Hematopoietic multipotent progenitor cell treated with erythropoietin and hydrocortisone succinate and interleukin-3 and kit ligand, for 15 days (in vitro differentiated cells): ENCODE measurements at places on chromosomes 3 and 15.

DNA sequence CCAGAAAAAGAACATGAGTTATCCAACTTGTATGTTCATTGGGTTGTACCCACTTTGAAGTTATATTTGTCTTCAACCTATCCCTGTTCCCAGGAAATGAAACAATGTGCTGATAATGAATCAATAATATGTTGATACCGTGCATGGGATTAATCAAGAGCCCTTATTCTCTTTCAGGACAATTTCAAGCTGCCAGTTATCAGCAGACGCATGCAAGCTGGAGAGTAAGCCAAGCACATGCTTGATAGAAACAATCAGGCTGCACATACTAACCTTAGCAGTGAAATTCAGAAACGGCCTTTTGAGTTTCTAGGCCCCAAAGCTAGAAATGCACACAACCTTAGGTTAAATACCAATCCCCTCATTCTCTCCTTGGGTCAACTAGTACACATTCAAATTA is 480.4 kb upstream of the AGTR1 start:
- DNase-seq, result no peak

DNA sequence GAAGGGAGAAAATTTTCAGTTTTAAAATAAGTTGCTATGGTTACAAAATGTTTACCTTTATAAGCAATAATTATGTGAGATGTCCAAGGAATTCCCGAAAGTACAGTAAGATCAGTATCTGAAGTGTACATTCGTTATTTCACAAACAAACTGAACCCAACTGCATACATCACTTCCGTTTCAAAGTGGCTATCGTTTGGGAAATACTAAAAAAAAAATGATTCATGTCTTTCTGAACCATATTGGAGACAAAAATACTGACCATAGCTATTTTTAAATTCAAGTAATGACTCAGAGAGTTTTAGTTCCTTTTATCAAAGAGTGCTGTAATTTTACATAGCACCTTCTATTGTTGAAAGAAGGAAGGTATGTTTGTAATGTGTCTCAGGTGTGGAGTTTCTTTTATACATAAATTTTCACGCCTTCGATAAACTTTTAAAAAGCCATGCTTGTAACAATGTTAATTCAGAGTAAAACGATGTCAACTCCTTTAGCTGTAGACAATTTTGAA is 8.0 kb upstream of the ANKRD28 start:
- DNase-seq, result no peak

DNA sequence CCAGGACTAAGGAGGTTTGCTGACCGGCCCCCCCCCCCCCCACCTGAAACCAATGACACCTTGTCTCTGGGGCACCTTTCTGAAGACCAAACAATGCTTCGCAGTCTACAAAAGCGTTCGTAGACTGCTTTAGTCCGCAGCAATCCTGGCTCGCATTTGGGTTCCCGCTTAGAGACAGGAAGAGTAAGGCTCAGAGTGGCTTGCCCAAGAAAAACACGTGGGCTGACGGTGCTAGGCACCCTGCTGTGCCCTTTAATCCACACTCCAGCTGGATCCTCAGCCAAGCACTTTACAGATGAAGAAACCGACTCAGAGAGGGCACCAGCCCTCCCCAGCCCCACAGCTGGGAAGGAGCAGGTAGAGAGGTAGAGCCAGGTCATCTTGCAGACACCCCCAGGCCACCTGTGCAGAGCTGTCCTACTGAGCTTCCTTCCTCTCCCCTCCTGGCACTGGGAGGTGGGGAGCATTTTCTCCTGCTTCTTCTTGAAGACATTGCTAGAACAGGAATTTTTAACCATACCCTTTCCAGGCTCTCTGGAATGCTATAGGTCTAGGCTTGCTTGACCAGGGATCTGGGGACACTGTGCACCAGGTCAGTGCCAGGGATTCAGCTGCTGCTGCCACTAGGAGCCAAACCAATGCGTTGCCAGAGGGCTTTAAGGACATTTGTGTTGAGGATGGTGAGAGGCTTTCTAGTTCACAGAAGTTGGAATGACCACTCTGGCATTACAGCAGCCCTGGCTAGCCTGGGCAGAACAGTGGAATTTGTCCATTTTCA is 1.0 kb upstream of the KLF15 start:
- DNase-seq, result no peak

GRCh38 chr3:68504201-68504600 is 428.1 kb downstream of the TAFA4 start:
- no peak for DNase-seq

DNA sequence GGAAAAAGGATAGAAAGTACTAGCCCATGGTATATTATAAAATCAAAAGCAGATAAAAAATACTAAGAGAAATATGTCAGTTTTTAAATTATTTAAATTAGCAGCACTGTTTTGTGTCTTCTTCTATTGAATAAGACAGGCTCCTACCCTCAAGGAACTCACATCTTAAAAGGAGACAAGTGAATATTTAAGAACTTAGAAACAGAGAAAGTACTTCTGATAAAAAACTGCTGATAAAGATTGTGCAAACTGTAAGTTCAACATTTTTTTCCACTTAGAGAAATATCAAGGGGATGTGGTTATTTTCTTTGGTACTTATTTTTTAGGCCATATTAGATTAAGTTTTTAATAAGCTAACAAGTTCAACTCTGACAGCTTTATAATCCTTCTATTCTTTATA is 3.0 kb upstream of the ANKRD28 start:
- no peak for DNase-seq

GRCh38 chr3:101042996-101043686 is 49.9 kb upstream of the ABI3BP start:
- no peak for DNase-seq

DNA sequence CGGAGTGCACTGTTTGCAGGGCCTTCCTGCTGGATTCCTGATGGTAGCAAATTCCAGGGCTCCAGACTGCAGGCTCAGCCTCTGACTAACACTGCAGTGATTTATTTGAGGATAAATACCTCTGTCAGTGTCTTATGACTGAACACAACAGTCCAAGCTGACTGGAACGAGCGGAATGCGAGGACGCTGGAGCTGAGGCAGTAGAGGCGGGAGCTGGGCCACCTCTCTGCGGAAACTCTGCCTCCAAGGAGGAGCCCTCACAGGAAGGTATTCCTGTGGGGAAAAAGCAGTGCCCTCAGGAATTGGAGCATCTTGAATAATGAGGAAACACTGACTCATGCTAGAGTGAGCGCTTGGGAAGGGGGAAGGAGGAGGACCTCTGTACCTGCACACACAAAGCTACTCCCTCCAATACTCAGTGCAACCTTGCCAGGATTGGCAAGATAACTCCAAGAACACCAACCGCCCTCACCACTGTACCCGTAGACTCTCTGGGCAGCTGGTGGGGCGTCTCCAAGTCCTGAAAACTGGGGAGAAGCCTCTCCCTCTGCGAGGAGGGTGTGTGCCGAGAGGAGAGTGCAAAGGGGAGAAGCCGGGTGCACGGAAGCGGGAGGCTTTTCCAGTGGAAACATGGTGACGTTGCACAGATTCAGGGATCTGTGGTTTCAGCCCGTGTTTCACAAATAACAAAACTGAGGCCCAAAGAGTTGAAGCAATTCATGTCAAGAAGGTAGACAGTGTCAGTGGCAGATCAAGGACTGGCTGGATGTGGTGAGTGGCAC is 43.0 kb downstream of the VGLL4 start:
- DNase-seq, result no peak
